ENCODE measurements at places on chromosomes 4 and X.

DNA sequence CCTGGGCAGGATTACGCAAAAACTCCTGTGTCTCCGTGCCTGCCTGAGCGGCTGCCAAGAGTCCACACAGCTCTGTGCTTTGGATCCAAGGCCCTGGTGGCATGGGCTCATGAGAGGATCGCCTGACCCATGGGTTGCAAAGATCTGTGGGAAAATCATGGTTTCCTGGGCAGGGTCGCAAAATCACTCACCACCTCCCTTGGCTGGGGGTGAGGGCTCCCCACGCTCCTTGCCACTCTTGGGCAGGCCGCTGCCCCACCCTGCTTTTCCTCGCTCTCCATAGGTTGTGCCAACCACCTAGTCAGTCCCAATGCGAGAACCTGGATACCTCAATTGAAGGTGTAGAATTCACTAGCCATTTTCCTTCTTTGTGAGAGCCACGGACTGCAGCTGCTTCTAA is 66.5 kb upstream of the MAGEB18 start:
- no peak for DNase-seq

GRCh38 chr4:110793890-110794554 is 171.1 kb upstream of the PITX2 start:
- DNase-seq, result no peak

- DNase-seq, result no peak
Observed at GRCh38 chrX:116975517-116975916, 512.7 kb upstream of the CT83 start.

GRCh38 chr4:30610361-30610760 is 109.8 kb upstream of the PCDH7 start:
- DNase-seq, result no peak

- no peak for DNase-seq
Observed at GRCh38 chrX:147072747-147073146, 258.2 kb upstream of the CXorf51A start.

- peak; percentile 94 for DNase-seq
Observed at GRCh38 chr4:107497054-107497453, 223.0 kb downstream of the PAPSS1 start.

DNA sequence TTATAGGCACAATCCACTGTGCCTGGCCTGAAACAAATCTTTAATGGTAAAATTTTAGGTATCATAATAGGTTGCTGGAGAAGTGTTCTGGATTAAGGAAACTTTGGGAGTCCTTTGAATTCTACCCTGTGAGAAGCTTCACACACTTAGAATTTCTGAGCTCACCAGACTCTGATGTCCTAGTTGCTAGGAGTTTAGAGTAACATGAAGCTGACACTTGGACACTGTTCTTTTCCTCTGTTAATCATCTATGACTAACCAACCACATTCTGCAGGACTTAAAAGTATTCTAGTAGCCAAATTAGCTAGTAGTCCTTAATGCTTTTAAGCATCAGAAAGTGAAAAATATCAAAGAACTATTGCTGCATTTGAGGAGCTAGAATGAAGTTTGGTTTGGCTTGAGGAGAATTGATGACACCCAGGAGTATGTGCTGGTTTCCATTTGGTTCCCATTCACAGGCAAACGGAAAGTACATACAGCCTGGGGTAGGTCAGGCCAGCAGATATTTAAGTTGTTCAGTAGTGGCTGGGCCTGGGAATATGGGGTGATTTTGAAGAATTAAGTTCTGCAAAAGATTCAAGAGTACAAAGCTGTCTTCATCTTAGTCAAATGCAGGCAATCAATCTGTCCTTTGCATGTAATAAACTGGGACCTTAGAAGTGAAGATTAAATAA is 38.8 kb upstream of the IGFBP7 start:
- DNase-seq, result no peak

- DNase-seq, result no peak
Observed at GRCh38 chr4:38861791-38862190, 5.2 kb upstream of the TLR6 start.

DNA sequence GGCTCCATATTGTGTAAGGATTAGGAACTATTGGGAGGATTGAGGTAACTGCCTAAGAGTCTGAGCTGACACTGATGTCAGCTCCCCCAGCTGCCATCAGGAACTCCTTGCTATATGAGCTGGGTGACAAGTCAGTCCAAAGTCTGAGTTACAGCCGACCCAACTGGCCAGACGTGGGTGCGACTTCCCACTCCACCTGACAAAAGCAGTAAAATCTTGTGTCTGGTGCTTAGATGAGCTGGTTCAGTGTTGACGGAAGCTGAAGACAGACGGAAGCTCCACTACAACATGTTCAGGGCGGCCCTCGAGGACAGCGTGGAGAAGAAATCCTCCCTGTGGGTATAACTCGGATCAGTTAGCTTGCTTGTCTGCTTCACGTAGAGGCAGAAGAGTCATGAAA is 22.8 kb upstream of the NAT8L start:
- DNase-seq, result no peak

DNA sequence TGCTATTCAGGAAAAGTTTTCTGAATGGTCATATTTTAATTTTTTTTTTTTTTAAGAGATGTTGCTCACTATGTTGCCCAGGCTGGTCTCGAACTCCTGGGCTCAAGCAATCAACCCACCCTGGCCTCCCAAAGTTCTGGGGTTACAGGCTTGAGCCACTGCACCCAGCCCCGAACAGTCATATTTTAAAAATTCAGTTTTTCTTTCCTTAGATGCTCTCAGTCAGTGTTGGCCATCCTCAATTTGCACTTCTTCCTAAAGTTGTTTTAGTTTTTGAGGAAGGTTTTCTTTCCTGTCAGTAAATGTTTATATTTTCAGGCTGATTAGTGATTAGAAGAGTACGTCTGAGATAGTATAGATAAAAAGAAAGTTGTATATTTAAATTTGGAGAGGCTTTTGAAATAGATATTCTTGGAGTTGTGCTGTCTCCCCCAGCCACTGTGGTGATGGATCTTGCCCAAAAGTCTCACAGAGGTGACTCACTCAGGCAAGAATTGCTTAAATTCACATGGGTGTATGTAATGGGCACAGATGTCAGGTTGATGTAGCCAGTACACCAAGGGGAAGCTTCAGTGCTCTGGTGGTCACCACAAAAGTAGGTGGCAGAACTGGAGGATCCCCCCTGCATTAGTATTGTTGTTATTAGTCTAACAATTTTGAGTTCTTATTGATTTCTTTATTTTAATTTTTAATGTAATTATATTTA is 72.2 kb upstream of the ELOVL6 start:
- no peak for DNase-seq

DNA sequence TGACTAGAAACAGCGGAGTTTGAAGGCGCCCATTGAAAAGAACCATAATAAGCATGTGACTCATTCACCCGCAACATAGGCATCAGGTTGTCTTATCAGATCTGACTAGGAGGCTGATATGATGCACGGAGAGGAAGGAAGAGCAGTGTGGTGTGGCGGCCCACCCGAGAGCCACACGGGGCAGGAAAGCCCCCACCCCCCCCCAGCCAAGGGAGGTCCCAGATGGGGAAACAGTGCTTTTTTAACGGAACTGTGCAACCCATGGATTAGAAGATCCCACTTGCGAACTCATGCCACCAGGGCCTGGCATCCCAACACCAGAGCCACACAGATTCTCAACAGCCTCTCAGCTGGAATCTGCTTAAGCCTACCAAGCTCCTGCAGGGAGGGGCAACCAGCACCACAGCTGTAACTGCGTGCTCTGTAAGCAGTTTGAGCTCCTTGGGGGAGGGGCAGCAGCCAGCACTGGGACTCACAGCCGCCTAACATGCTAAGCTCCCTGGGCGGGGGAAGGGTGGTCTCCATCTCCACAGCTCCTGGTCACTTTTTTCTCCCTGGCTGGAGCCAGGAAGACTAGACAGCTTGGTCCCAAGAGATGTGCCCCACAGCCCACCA is 466.2 kb downstream of the PDGFC start:
- DNase-seq, result peak; percentile 30

GRCh38 chrX:17432158-17432557 is 57.2 kb downstream of the NHS start:
- no peak for DNase-seq

- DNase-seq, result no peak
Observed at GRCh38 chrX:53075011-53075410, 7.2 kb upstream of the TSPYL2 start.

GRCh38 chrX:109856974-109857373 is 123.9 kb upstream of the ACSL4 start:
- DNase-seq, result peak; percentile 24

- DNase-seq, result no peak
Observed at GRCh38 chr4:159352609-159353008, 249.7 kb downstream of the RAPGEF2 start.

DNA sequence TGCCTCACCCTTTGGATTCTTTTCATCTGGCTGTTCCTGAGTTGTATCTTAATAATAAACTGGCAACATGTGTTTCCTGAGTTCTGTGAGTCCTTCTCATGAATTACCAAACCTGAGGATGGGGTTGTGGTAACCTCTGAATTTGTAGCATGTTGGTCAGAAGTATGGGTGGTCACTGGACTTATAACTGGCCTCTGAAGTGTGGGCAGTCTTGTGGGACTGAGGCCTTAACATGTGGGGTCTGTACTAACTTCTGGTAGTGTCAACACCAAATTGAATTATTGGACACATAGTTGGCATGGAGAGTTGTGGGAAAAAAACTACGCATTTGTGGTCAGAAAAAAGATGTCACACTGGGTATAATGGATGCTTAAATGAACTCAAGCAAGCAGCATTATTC is 45.0 kb upstream of the TNIP3 start:
- DNase-seq, result no peak

DNA sequence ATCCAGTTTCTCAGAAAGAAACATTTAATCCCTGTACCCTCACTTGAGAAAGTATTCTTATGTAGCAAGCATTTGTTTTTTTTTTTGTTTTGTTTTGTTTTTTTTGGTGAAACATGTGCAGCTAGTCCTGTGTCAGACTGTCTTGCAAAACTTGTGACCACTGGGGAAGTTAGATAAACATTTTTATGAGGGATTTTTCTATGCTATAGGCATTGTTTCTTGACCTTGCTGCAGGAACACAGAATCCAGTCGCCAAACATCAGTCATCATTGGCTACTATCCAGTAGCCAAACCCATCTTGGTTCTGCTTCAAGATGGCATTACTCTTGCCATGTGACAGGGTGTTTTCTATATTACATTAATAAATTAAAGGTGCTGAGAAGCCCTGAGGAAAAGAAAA is 7.7 kb upstream of the MAPK10 start:
- no peak for DNase-seq

GRCh38 chr4:28296239-28296638 is 1435.6 kb downstream of the STIM2 start:
- DNase-seq, result no peak

GRCh38 chr4:108037884-108038283 is 48.2 kb downstream of the HADH start:
- DNase-seq, result no peak

- DNase-seq, result peak; percentile 69
Observed at GRCh38 chr4:108072300-108072699, 82.6 kb downstream of the HADH start.

DNA sequence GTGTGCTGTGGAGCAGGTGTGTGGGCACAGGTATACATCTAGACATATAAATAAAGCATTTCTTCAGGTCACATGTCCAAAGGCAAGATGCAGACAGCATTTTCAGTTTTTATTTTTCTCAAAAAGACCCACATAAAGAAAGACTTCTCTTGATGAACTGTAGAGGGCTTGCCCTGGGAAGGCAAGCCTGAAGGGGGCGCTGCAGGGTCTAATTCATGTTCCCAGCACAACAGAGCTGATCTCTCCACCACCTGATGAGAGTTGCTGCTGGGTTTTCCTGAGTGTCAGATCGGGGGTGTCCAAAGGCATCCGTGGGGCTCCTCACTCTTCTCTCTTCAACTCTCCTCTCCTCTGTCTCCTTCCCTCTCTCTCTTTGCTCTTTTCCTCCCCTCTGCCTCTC is 26.6 kb downstream of the ADRA2C start:
- no peak for DNase-seq

DNA sequence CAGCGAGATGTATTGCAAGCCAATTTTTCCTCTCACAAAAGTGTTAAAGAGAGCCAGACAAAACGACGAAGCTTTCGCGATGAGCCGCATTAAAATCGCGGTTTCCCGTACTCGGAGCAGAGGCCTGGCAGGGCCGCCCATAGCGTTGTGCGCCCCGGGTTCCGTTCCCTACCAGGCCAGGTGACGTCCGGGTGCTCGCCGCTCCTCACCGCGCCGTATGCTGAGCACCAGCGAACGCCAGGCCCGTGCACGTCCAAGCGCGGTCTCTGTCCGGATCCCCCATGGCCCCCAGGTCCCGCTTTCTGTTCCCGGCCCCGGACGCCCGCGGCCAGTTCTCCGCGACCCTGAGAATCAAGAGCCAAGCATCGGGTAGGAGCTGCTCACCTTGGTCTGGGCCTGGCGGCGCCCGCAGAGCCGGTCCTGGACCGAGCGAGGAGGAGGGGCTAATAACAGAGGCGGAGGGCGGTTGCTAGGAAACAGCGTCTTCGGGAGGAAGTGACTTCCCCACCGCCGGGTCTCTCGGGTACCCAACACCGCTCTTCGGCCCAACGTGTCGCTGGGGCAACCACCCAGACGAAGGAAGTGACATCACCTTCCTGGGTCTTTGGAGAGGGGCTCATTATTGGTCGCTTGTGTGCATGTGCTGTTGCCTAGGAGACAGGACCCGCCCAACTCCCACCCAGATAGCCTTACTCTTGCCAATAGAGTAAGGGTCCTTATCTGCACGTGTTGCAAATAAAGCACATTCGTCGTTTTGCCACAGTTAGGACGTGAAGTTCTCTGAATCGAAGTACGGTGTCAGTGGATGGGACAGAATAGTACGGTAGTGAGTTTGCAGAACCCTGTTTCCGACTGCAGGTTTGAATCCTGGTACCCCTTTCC is at the start of gene MAP9:
MAP9 (minus strand) TSS at position 579 of the 882 bp plus-strand sequence. CDS start 1,115 bp downstream, outside the sequence.
- DNase-seq, result peak; percentile 80

DNA sequence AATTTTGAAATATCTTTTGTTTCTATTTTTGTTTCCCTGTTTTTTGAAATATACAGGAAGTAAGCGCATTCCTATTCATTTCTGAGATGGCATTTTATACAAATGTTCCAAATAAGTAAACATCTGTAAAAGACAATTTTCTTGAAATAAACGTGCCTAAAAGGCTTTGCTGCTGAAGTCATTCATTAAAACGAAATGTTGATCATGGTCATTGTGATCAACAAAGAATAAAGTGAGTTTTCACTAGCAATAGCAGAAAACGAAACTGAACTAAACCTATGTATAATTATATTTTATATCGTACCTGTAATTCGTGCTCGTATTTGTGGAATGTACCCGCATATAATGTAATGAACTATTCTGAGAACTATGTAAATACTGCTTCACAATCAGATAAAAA is 221.2 kb downstream of the MGST2 start:
- no peak for DNase-seq

GRCh38 chr4:158322109-158322508 is 111.8 kb downstream of the TMEM144 start:
- DNase-seq, result no peak
